ENCODE measurements at places on chromosomes 13 and 19.

DNA sequence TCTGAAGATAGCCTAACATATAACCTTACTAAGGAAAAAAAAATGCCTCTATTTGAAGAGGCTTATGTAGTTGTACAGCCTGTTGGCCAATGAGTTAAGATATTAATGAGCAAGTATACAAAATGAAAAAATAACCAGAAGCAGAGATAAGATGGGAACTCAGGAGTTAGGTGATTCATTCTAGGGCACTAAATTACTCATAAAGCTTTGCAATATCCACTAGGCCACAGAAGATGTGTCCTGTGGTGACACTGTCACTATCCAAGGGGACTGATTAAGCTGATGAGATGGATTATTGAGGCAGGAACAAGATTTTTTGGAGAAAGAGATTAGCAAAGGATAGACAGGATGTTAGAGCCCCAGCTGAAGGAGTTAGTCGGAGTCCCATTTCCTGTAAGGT is 99.6 kb downstream of the LIG4 start:
- no peak for DNase-seq

- DNase-seq, result no peak
These were observed 21.3 kb downstream of the ZNF607 start for GRCh38 chr19:37698216-37698615.

GRCh38 chr19:46661020-46661731 is at the start of gene DACT3:
TSS of gene DACT3 (minus strand) at chr19:46661182. CDS start at chr19:46661064, 118 bp downstream.
- DNase-seq, result peak; percentile 100

GRCh38 chr19:19710506-19710905 is 22.4 kb downstream of the ZNF14 start:
- DNase-seq, result no peak

- DNase-seq, result no peak
These were observed 13.4 kb upstream of the TUBGCP3 start for GRCh38 chr13:112601371-112601770.

GRCh38 chr19:5434351-5434917 is 20.8 kb upstream of the ZNRF4 start:
- no peak for DNase-seq

GRCh38 chr13:42322806-42323205 is 50.9 kb downstream of the AKAP11 start:
- DNase-seq, result no peak

GRCh38 chr19:42200116-42200715 is 17.3 kb downstream of the DEDD2 start:
- no peak for DNase-seq

GRCh38 chr19:1452802-1453524 is 3.0 kb downstream of the APC2 start:
- DNase-seq, result no peak

DNA sequence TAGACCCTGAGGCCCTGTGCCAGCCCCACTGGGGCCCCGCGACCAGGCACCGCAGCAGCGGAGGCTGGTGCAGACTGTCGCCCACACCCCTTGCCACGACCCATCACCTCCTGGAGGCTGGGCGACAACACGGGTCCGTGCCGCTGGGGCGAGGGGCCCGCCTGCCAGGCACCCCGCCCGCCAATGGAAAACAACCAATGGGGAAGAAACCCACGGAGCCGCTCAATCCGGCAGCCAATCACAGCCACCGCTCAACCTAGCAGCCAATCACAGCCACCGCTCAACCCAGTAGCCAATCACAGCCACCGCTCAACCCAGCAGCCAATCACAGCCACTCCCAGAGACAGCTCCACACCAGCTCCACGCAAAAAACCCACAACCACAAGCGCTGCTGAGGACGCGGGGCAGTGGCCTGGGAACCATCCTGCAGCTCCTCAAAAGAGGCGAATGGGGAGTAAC is 29.7 kb downstream of the GPX4 start:
- peak; percentile 92 for DNase-seq

- DNase-seq, result no peak
These were observed 210.9 kb downstream of the NALCN start for GRCh38 chr13:101205408-101205807.

DNA sequence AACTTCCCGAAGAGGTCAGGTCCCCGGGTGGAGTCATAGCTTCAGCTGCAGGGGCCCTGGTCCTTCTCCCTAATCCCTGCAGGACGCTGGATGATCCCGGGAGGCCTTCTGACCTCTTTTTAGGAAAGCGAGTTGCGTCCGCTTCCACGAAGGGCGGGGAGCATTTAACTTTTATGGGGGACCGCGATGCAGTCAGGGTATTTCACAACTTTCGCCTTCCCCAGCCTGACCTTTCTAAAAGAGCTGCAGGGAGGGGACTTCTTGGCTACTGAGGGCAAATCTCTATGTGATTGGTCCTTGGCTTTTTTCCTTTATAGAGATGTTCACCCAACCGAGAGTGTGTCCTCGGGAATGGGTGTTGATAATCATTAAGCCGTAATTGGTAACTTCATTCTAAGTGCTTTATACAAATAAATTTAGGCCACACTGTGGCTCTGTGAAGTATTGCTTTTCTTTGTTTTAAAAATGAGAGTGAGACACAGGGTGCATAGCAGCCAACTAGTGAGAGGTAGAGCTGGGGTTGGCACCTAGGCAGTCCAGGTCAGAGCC is 778 bp downstream of the ZNF230 start:
- DNase-seq, result no peak

DNA sequence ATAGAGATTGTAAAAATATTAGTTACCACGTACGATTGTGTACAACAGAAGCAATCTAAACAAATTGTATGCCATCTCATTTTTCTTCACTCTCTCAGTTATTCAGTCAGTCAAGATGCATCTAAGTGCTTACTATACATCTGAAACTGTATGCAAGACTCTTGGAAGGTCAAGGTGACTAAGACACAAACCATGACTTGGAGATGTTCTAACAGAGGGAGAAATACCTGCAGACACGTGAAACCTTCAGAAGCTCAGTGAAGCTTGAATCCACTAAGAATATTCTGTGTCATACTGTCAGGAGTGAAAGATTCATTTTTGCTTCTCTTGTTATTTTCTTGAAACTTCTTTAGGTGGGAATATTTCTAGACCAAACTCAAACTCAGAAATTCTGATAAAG is 365.4 kb downstream of the ITGBL1 start:
- DNase-seq, result no peak

- no peak for DNase-seq
These were observed 708.1 kb upstream of the ARGLU1 start for GRCh38 chr13:107275945-107276614.

GRCh38 chr13:114089341-114089740 is 43.1 kb downstream of the RASA3 start:
- DNase-seq, result peak; percentile 28
